ENCODE measurements at places on chromosomes 7 and 10.

- no peak for DNase-seq
Observed at GRCh38 chr10:60262647-60263126, 127.0 kb downstream of the ANK3 start.

GRCh38 chr10:110392868-110393740, 88.4 kb upstream of the SMNDC1 start:
- DNase-seq, result no peak

- no peak for DNase-seq
Observed at GRCh38 chr7:149489391-149490024, 8.1 kb downstream of the ZNF746 start.

- DNase-seq, result no peak
Observed at GRCh38 chr7:156117542-156118247, 305.4 kb upstream of the SHH start.

- no peak for DNase-seq
Observed at GRCh38 chr10:48799341-48800006, 114.8 kb downstream of the WDFY4 start.

DNA sequence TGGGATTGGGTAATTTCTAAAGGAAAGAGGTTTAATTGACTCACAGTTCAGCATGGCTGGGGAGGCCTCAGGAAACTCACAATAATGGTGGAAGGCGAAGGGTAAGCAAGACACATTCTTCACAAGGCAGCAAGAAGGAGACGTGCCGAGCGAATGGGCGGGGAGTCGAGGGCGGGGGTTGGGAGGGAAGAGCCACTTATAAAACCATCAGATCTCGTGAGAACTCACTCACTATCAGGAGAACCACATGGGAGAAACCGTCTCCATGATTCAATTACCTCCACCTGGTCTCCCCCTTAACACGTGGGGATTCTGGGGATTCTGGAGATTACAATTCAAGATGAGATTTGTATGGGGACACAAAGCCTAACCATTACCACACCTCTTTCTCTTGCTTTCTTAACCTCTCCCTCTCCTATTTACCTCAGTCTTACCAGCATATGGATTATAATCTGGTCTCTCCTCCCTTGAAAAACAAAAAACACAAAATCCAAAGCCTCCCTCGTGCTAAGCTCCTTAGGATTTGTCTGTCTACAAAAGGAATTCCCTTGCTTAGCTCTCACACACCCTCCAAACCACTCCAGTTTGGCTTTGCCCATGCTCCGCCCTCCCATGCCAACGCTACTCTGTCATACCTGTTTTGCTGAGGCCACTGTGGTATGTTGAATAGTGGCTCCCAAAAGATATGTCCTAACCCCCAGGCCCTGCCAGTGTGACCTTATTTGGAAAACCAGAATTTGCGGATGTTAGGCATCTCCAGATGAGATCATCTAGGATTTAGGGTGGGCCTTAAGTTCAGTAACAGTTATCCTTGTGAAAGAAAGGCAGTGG, 19.6 kb upstream of the EFCAB10 start:
- DNase-seq, result no peak

Measured in Right ventricle myocardium inferior (tissue), 1 donor.